NAMALWA (cell line): ENCODE measurements at places on chromosomes 2 and 18.
A peak's percentile ranks its signal among the peaks of the same experiment; 100 is the strongest.

GRCh38 chr18:56066524-56067213 lies 478.7 kb upstream of the TCF4 start:
- DNase-seq, result no peak

- no peak for DNase-seq
Observed at GRCh38 chr2:10466801-10467200, 18.7 kb upstream of the ODC1 start.

DNA sequence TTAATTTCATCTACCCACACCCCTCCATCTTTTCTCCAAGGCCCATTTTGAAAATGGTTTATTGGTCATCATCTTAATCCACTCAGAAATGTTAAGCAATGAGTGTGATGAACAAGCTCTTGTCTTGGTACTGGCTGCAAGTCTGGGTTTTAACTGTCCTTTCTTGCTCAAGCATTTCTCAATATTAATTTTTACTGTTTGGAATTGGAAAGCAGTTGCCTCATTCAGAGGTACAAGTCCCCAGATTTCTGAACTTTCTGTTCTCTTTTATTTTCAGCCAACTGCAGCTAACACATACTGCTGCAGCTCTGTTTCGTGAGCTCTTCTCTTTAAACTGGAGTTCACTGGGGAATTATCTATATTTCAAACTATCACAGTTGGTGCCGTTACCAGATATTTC lies 99.4 kb upstream of the TEX51 start:
- DNase-seq, result no peak

DNA sequence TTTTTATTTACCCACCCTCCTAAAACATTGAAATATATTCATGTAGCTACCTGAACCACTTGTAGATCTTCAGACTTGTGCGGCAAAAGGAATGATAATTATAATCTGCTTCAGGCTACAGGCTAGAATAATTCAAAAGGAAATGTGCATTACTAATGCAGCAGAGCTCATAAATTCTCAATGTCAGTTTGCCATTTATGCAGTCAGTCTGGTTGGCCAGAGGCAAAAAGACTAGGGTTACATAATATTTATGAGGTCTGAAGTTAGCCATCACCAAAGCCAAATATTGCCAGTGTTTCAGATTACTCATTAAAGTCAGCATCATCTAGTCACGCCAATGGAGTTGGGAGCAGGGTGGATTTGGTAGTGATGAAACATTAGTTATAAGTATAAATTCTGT lies 38.9 kb downstream of the METAP1D start:
- no peak for DNase-seq

DNA sequence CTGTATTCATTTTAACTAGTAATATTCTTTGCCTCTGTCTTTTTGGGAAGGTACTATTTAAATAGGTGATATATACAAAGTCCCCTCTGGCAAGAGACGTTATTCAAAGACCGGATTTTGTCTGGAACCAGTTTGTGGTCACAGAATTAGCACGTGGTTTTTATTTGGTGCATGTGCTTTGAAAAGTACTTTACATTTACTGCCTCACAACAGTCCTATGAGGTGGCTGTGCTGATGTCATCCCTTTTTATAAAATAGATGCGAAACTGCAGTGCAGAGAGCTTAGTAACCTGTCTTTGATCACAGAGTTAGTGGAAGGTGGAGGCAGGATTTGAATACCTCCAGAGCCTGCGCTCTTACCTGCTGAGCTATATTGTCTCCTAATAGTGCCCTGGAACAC lies 4.0 kb downstream of the LPIN1 start:
- DNase-seq, result peak; percentile 87

- DNase-seq, result peak; percentile 45
Observed at GRCh38 chr2:206164261-206164862, 4.7 kb downstream of the EEF1B2 start.

GRCh38 chr2:12031866-12032265 lies 285.4 kb downstream of the LPIN1 start:
- DNase-seq, result peak; percentile 87

GRCh38 chr2:19114754-19115231 lies 243.6 kb downstream of the OSR1 start:
- no peak for DNase-seq

DNA sequence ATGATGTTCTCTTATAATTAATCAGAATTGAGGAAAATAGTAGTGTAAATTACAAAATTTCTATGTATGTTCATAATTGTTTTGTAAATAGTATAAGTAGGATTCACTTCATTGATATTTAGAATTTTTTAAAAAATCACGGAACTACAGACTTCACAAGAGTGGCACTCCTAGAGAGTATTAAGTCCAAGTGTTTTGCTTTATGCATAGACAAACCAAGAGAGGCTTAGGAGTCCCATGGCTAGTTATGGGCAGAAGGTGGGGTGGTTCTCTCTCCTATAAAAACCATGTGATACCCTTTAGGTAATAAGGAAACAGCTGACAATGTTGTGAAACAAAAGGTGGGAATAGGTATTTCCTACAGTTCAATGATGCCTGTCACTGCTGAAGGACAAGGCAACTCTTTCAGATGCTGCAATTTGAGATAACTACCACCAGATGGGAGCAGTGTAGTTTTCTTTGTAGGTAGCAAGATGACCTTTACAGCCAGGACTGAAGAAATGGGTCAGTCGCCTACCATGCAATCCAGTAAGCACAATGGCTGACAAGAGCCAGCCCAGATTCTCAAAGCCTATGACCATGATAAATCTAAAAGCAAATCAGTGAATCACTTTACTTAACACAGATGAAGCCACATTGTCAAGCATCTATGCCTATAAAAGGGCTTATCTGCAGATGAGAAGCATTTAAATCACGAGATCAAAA lies 83.9 kb downstream of the AAK1 start:
- DNase-seq, result peak; percentile 61

- DNase-seq, result peak; percentile 72
Observed at GRCh38 chr2:17171446-17172049, 346.7 kb downstream of the RAD51AP2 start.

GRCh38 chr2:165069151-165069550 lies 113.8 kb upstream of the SLC38A11 start:
- no peak for DNase-seq

DNA sequence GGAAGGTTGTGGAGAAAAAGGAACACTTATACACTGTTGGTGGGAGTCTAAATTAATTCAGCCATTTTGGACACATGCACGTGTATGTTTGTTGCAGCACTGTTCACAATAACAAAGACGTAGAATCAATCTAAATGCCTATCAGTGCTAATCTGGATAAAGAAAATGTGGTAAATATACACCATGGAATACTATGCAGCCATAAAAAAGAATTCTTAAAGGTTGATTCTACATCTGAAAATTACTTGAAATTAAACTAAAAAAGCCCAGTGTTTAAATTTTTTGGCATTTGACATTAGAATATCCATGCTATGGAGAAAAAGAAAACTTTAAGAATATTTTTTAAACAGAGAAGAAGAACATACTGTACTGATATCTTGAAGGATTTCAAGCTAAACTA lies 84.0 kb downstream of the BMPR2 start:
- no peak for DNase-seq

GRCh38 chr2:226408141-226408540 lies 391.5 kb downstream of the IRS1 start:
- DNase-seq, result no peak

- no peak for DNase-seq
Observed at GRCh38 chr2:176098366-176099158, 1.0 kb upstream of the HOXD12 start.

DNA sequence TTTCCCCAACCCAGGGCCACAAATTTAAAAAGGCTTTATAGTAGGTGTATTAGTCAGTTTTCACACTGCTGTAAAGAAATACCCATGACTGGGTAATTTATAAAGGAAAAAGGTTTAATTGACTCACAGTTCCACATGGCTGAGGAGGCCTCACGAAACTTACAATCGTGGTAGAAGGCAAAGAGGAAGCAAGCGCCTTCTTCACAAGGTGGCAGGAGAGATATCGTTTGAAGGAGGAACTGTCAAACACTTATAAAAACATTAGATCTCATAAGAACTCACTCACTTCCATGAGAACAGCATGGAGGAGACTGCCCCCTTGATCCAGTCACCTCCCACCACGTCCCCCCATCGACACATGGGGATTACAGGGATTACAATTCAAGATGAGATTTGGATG lies 70.4 kb downstream of the FECH start:
- no peak for DNase-seq

DNA sequence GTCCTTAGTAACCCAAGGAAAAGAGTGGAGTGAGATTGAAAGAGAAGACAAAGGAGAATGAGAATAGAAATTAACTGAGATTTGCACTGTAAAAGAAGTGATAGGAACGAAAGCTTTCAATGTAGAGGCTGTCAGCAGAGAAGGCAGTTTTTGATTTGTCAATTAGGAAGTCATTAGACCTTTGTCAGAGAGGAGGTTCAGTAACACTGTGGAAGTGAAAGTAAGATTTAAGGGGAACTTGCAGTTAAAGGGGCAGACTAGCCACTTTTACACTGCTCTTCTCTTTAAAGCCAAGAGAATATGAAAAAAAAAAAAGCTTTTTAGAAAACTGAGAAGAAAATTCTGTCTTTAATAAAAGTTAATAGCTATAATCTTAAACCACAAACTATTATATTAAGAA lies 11.5 kb upstream of the KYNU start:
- DNase-seq, result peak; percentile 78

- no peak for DNase-seq
Observed at GRCh38 chr18:25313268-25313667, 38.7 kb downstream of the ZNF521 start.

- no peak for DNase-seq
Observed at GRCh38 chr2:241191081-241191480, 2.6 kb downstream of the ANO7 start.

DNA sequence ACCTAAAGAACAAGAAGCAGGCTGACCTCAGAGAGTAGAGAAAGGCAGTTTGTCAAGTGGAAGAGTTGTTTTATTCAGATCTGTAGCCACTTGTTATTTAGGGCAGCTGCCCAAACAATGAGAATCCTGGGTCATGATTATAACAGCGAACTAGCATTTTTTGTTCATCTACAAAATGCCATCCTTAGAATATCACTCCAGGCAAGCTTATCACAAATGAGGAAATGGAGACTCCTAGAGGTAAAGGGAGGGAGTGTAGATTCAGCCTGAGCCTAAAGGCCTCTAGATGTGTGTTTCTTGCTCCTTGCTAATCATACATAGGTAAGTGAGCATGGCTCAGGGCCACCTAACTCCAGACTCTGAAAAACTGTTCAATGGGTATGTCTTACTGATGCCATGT lies 126.1 kb downstream of the HNMT start:
- DNase-seq, result peak; percentile 43

- no peak for DNase-seq
Observed at GRCh38 chr2:215702116-215702902, 266.4 kb upstream of the FN1 start.

DNA sequence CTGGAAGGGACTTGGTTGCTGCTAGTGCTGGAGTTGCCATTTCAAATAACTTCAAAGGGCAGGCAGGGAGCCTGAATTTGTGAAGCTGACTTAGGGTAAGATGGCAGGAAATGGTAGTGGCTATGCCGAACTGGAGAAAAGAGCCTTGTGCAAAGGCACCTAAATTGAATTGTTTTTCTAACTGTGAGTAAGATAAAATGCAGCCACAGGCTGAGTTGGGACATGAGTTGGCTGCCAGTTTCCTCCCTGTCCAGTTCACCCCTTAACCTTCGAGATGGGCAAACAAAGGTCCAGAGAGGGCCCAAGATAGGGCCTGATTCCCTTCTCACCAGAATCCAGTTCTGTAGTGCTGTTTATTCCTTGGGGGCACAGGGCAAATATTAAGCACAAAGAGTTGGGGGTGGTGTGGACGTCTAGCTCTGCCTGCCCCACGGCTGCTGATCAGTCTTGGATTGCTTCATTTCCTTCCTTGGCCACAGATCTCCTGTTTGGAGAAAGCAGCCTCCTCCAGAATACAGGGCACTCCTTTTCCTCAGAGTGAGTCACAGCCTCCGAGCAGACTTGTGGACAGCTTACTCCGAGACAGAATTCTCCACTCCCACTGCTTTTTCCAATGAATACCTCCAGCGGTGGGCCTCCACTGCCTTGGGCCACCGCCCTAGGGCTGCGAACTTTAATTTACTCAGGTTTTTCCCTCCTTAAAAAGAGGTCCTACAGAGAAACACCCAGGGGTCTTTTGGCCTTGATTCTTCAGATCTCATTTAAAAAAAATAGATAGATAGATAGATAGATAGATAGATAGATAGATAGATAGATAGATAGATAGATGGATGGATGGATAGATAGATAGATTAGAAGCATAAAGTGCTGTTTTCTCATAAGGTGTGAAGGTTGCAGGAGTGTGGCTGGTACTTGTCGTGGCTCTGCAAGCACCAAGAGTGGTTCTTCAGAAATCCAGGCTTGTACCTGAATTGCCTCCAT lies 18.4 kb upstream of the SLC20A1 start:
- no peak for DNase-seq

DNA sequence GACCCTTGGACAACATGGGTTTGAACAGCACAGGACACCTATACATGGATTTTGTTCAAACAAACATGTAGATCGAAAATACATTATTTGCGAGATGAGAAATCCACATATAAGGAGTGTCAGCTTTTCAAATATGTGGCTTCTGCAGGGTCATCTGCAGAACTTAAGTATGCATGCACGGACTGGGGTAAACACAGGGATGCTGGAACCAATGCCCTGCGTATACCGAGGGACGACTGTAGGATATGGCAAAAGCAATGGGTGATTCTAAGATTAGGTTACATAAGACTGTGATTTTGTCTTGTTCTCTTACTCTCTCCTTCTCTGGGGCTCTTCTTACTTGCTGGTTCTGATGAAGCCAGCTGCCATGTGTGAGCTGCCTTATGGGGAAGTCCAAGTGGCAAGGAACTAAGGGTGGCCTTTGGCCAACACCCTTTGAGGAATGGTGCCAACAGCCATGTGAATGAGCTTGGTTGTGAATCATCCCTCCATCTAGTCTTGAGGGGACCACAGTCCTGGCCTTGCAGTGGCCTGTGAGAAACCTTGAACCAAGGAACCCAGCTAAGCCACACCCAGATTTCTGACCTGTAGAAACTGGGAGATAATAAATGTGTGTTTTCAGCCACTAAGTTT lies 66.5 kb downstream of the EVA1A start:
- no peak for DNase-seq

DNA sequence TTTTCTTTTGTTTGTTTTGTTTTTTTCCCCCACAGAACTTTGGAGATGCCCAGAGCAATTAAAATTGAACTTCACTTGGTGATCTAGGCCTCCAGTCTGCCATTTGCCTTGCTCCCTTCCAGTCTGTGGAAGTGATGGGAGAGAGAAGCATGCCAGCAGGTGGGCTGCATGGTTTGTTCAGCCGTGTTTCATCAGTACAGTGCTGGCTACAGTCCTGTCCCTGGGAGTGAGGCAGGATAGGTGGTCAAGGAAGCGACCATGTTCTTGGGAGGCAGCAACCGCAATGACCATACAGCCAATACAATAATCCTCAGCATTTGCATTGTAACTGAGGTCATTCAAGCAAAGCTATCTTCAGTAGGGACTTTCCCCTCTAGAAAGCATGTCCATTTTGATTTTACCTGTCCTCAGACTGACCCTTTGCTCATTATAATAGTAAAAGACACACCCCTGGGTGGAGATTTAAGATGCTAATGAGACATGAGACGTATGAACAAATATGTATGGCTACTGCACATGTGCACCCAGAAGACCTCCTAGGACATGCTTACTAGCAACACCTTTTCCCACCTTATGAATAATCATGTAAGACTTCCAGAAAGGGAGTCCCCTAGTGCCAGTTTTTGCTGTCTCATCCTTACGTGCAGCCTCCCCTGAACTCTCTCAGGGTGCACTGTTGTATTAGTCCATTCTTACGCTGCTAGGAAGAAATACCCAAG lies 11.1 kb upstream of the LIPG start:
- no peak for DNase-seq
